Right hindlimb (tissue), 1 donor: ENCODE measurements at places on chromosomes 16 and 17.

DNA sequence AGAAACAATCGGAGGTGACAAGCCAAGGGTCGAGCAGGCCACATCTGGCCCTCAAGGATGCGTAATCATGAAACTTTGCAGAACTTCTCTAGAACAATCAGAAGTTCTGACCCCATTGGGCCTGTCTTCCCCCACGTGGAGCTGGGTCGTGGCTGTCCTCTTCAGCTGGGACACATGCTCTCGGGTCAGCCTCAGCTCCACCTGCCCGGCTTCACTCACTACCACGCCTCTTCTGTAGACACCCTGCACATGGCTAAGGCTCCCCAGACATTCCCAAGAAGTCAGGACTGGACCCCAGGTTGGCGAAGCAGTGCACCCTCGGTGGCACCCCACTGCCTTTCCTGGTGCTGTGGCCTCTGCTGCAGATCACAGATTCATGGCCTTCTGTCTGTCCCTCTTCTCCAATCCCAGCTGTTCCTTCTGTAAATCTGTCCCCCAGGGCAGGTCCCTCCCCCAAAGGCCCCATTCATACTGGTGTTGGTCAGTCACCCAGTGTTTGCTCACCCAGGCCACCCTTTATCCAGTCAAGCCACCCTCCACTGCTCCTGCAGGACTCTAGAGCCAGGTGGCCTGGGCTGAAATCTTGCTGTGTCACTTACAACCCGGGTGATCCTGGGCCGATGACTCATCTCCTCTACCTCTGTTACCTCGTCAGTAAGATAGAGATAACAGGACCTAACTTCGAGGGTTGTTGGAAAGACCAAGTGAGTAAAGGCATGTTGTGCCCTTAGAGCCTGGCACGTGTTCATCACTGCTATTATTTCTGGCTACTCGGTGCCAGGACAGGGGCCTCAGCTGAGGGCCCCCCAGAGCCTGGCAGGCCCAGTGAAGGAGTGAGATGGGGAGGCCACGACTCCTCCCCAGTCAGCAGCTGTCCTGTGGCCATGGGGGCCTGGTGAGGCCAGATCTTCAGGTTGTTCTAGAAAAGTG is 1.4 kb upstream of the SLC5A11 start:
- DNase-seq: no peak

DNA sequence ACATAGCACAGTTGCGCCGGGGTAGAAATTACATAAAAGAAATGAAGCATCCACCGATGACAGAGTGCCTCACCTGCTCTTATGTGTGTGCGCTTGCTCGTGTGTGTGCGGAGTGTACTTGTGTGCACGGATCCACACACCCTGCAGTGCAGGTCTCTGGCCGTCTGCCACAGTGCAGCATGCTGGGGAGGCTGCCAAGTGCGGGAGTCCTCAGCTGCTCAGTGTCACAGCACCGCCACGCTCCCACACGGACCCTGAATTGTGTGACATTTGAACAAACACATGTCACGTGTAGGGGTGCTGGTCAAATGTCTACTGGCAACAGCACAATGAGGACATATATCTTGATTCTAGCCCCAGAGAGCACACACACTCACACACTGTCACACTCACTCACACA is 243.0 kb upstream of the MYOCD start:
- peak; percentile 25 for DNase-seq

DNA sequence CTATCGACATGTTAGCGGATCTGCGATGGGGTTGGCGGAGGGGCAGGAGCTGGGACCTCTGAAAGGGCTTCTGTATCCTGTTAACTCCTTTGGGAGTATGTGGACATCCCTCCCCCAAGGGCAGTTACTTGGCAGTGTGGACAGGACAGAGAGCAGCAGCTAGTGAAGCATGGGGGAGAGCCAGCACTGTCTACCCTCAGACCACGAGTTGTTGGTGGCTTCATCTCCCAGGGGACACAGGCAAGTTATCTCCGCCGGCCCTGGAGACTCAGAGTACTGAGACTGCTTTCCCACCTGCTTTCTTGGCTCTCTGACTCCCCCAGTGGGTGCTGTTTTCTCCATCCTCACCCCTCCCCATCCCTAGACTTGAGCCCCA is 5.3 kb upstream of the GFAP start:
- DNase-seq: peak; percentile 29

- DNase-seq: peak; percentile 59
Measured at GRCh38 chr16:86751076-86752030, 173.0 kb downstream of the FOXL1 start.

GRCh38 chr17:63675231-63675606 is 24.7 kb downstream of the LIMD2 start:
- DNase-seq: no peak

DNA sequence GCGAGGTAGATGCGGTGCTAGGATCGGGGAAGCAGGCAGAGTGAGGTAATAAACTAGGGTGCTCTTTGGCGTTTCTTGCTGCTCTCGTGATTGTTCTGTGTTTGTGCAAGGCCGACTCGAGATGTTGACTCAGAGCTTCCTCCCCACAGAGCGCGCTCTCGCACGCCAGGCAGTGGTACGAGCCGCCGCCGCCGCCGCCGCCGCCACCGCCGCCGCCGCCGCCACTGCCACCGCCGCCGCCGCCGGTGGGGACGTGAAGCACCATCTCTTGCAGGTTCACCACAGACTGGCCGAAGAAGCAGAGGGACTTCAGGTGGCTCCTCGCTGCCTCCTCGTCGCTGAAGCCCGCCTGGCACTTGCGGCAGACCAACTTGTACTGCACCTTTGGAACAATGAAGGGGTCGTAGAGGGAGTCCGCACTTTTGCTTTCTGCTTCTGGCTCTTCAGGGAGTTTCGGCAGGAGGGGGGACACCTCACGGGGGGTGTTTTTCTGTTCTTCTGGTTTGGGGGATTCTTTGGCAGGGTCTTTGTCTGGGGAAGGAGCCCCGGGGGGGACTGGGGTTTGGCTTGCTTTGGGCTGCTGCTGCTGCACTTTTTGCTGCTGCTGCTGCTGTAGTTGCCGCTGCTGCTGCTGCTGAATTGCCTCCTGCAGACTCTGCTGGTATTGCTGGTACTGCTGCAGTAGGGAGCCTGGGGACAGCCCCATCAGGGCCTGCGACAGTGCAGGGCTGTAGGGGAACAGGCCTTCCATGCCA is 260.2 kb downstream of the ZFHX3 start:
- peak; percentile 66 for DNase-seq

GRCh38 chr17:41498276-41498675 is 7.1 kb downstream of the KRT13 start:
- no peak for DNase-seq

DNA sequence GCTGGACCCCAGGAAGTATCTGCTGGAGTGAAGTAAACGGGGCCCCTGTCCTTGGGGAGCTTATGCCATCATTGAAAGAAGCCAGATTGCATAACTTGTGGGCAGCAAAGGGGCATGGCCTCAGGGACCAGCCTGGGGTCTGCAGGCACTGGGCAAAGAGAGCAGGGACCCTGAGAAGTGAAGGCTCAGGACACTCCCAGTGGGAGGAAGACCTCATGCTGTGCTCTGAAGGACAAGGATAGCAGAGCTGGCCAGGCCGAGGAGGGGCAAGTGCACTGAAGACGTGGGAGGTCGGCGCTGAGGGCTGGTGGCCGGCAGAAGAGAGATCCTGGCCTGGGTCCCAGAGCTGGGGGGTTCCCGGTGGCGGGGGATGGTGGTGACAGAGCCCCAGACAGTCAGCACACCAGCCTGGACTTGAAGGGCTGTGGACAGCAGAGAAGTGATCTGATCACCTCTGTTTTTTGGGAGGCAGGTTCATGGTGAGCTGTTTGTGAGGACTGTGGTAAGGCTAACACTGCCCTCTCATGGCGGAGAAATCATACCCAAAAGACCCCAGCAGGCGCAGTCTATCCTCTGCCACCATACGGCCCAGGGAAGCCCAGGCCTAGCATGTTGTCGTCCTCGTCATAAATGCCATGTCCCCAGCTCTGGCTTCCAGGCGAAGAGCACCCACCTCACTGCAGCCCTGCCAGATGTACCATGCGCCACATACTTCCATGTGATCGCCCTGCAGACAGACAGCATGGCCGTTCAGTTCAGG is 7.1 kb upstream of the CNP start:
- DNase-seq: peak; percentile 49

DNA sequence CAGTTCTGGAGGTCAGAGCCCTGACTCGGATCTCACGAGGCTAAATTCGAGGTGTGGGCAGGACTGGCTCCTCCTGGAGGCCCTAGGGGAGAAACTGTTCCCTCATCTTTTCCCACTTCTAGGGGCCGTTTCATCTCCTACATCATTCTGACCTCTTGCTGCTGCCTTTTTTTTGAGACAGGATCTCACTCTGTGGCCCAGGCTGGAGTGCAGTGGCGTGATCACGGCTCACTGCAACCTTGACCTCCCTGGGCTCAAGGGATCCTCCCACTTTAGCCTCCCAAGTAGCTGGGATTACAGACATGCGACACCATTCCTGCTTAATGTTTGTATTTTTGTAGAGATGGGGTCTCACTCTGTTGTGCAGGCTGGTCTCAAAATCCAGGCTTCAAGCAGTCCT is 244.1 kb upstream of the GSE1 start:
- DNase-seq: no peak

DNA sequence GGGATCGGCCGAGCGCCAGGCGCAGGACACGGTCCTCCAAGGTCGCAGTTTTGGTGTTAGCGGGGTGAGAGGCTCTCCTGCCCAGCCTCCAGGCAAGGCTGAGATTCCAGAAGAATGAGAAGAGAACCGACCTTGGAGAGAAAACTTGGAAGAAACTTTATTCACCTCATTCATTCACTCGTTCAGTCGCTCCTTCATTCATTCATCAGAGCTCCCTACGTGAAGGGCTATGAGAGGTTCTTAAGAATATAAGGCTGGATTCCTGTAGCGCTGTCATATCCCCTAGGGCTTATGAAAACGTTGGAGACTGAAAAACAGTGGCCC is 991 bp upstream of the MYH10 start:
- no peak for DNase-seq

DNA sequence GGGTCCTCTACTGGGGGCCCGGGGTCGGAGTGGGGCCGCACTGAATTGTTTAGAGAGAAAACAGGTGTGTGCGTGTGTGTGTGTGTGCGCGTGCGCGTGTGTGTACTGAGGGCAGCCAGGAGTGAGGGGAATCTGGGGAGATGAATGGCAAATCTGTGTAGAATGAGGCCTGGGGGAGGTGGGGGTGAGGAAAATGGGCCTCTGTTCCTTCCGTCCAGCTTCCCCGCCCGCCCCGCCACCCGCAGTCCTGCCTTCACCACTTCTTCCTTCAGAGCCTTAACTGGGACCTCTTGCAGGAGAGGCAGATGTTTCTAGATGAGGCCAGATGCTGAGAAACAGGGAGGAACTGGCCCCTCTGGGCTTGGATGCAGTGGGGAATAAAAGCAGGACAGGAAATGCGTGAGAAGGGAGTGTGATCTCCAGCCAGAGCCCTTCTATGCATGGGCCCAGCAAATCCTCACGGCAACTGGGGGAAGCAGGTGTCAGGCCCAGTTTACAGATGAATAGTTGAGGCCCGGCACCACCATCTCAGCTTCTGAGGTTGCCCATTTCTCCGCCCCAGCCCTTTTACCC is 29.7 kb upstream of the NGFR start:
- peak; percentile 68 for DNase-seq

GRCh38 chr16:72961115-72961832 is 86.7 kb downstream of the ZFHX3 start:
- DNase-seq: peak; percentile 65

- DNase-seq: no peak
Measured at GRCh38 chr16:47524007-47524405, 62.9 kb downstream of the PHKB start.

- DNase-seq: no peak
Measured at GRCh38 chr17:6948976-6949375, 46.9 kb upstream of the ALOX12 start.

GRCh38 chr17:81135505-81136278 is 29.6 kb upstream of the PVALEF start:
- no peak for DNase-seq

DNA sequence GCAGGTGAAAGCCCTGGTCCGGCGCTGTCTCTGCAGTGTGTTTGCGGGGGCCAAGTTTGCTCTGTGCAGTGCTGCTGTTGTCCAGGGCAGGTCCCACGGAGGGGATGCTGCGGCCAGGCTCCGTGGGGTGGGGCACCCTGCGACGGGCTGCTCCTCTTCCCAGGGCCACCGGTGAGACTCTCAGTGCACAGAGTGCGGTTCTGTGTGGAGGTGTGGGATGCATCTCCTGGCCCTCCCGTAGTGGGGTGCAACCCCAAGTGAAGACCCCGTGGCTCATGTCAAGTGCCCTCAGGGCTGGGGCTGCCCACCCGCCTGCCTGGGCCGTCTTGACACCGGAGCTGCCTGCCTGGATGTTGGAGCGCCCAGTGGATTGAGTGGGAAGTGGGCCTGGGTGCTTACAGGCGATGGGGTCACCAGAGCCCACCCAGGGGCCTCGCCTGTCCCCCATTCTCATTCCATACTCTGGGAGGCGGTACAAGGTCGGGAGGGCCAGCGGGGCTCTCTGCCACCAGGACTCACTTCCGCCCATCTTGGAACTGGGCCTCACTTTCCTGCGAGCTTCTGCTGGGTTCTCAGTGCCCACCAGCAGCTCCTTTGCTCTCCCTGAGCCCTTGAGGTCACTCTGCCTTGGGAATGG is 119.9 kb downstream of the BANP start:
- DNase-seq: peak; percentile 7

GRCh38 chr16:54282202-54282927 is 4.2 kb downstream of the IRX3 start:
- peak; percentile 72 for DNase-seq

- no peak for DNase-seq
Measured at GRCh38 chr17:78128551-78129350, at the start of gene TMC6. Gene TMC6, minus strand, starts transcription at chr17:78128755. Its CDS starts 1,923 bp downstream, at chr17:78126832.

- no peak for DNase-seq
Measured at GRCh38 chr17:17612085-17613022, 20.8 kb upstream of the PEMT start.

- DNase-seq: no peak
Measured at GRCh38 chr16:67760956-67761230, 41.8 kb upstream of the GFOD2 start.

GRCh38 chr17:58415371-58416055 is 1.8 kb downstream of the RNF43 start:
- DNase-seq: peak; percentile 13

- DNase-seq: no peak
Measured at GRCh38 chr17:75590849-75591721, 3.5 kb downstream of the MYO15B start.

DNA sequence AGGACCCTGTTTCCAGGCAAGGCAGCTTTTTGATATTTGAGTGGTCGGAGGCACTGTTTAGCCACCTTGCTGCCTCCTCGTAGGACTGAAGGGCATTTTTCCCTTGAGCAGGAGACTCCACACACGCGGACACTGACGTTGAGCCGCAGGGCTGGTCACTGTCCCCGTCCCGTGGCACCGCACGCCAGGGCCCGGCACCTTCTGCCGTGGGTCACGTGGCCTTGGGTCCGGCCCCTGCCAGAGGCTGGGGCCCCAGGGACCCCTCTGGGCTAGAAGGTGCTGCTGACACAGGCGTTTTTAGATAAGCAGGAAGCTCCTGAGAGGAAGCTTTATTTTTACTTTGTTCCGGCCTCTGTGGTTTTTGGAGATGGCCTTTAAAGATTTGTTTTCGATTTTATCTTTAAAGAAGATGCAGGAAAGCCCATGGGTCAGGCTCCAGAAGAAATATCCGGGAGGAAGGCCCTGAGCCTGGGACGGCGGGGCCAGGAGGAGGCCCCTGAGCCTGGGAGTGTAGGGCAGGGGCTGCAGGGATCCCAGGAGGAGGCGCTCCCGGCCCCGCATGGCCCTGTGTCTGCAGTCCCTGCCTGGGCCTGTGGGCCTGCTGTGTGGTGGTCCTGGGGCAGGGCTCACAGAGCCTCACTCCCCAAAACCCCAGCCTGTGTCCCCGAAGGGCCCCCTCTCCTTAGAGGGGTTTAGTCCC is 30.5 kb upstream of the GNG13 start:
- DNase-seq: no peak

GRCh38 chr16:86492961-86493629 is 17.2 kb upstream of the FOXF1 start:
- DNase-seq: no peak
